Urinary bladder (tissue), 4 donors: ENCODE measurements at places on chromosomes 5 and 9. TPM values are rescaled to one million over a fixed set of nuclear protein-coding genes. Genes with fewer than 3 reads are reported as not detected.
A peak's percentile ranks its signal among the peaks of the same experiment; 100 is the strongest.

Gene FLT4
- polyA plus RNA-seq = 8.4 TPM

Gene GPR151
- not detected for polyA plus RNA-seq

Gene PCDHGB7
- 11.7 TPM for polyA plus RNA-seq

Gene PAEP
- polyA plus RNA-seq = not detected

Gene ALDH1B1
- polyA plus RNA-seq = 239 TPM

Gene SLC6A19
- not detected for polyA plus RNA-seq

Gene PCSK5
- 6.1 TPM for polyA plus RNA-seq

Gene HSD17B3
- 0.60 TPM for polyA plus RNA-seq

Gene ZNF79
- polyA plus RNA-seq = 6.7 TPM

Gene GHR
- polyA plus RNA-seq = 10.1 TPM

Gene SCGB3A1
- polyA plus RNA-seq = 0.32 TPM

Gene SHISAL2B
- not detected for polyA plus RNA-seq

- no peak for DNase-seq
Observed at GRCh38 chr9:18526685-18527084, 52.7 kb downstream of the ADAMTSL1 start.

DNA sequence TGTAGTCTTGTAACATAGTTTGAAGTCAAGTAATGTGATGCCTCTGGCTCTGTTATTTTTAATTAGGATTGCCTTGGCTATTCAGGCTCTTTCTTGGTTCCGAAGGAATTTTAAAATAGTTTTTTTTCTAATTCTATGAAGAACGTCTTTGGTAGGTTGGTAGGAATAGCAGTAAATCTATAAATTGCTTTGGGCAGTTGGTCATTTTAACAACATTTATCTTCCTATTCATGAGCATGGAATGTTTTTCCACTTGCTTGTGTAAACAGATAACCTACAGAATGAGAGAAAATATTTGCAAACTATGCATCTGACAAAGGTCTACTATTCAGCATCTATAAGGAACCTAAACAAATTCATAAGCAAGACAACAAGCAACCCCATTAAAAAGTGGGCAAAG is 173.2 kb upstream of the TRPC7 start:
- DNase-seq = no peak

DNA sequence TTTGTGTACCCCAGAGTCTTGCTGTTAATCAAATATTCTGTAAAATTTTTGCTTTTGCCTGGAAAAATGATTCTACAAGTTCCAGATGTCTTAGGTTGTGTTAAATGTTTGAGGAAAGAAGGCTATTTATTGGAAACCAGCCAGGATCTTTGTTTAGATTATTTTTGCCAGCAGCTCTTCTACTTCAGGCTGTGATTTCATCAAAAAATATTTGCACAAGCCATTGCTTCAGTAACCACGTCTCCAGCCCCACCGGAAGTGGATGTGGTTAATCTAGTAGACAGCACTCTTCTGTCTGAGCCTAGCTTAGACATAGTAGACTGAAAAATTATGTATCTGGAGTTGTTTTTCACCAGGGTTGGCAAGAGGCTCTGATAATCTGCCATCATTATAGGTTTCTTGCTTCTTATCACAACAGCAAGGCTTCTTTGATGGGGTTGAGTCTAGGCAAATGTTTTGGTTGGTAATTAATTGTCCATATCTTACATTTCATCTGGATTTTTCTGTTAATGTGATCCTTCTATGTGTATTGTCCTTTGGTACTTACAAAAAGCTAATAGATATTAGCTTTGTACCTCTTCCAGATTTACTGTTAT is 17.1 kb downstream of the KCTD16 start:
- peak; percentile 35 for DNase-seq

- DNase-seq = no peak
Observed at GRCh38 chr5:178777520-178777919, 47.1 kb upstream of the ZNF354A start.

GRCh38 chr9:110837401-110838005 is 168.9 kb downstream of the MUSK start:
- DNase-seq = no peak

- DNase-seq = no peak
Observed at GRCh38 chr5:11528720-11529119, 375.5 kb downstream of the CTNND2 start.

DNA sequence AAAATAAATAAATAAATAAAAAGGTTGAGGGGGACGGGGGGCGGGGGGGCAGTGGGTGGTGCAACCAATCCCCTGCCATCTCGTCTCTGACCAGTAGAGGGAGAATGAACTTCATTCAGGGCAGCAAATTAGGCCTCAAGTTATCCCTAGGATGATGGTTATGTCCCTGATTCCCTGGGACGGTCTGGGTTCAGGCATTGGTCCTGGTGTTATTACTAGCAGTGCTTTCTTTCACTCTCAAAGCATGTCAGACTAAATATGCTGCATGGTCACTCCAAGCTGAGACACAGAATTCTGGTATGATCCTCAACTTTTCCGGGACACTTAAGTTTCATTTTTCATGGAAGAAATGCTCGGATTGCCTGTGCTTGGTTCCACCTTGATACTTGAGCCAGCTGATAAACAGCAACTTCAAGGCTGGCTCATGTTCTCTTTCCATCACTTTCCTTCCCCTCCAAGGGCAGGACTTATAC is 59.4 kb downstream of the DAP start:
- no peak for DNase-seq

DNA sequence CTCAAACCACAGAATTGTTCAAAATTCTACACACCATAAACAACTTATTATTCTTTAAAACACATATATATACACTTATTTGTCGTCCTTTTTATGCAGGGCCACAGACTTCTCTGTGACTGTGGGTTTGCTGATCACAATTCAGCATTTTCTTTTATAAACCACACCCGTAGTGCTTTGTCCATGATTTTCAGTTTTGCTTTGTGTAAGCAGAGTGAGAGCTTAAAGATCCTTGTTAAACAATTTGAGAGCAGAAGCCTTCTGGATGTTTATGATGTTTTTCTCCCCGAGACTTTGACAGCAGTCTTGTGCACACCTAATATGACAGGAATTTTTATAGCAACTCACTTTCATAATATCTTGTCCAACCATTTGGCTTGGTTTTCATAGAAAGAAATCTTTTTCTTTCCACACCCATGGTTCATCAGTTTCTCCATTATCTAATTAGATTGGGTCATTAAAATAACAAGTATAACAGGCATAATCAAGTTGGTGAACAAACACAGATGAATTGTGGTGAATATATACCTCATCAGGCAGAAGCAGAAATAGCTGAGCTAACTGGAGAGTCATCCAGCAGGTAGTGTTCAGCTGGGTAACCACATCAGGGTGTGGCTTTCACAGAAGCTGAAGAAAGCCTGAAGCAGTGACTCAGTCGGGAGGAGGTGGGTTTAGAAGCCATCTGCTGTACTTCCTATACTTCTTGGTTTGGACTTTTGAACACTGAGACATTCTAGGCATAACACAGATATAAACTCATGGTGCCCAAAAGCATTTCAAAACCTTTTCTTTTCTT is 232.8 kb downstream of the DOCK8 start:
- DNase-seq = no peak

DNA sequence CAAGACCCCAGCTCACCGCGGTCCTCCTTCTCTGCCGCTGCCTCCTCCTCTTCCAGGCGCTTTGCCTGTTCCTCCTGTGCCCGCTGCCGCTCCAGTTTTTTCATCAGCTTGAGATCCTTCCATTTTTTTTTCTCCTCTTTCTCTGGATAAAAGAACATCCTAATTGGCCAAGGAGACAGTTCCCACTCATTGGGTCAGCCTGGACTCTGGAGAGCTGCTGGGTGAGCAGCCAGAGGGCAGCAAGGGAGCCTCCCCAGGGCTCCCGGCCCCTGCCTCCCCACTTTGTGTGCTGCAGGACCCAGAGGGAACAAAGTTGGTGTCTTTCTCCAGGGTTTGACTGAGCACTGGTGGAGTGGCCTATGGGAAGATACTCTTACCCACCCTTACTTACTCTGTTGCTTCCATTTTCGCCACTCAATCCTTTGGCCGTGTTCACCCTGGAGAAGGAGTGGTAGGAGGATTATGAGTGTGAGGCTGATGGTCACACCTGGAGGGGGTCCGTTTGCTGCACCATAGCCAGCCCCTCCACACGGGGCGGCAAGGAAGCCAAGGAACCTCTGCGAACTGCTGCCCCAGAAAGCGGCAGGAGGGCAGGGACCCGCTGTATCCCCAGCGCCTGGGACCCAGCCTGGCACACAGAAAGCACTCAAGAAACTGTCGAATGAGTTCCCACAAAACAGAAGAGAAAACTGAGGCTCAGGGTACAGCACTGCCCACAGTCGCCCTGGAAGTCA is 708 bp downstream of the SPOUT1 start:
- DNase-seq = no peak

GRCh38 chr5:102863058-102863457 is 108.0 kb downstream of the PAM start:
- no peak for DNase-seq

DNA sequence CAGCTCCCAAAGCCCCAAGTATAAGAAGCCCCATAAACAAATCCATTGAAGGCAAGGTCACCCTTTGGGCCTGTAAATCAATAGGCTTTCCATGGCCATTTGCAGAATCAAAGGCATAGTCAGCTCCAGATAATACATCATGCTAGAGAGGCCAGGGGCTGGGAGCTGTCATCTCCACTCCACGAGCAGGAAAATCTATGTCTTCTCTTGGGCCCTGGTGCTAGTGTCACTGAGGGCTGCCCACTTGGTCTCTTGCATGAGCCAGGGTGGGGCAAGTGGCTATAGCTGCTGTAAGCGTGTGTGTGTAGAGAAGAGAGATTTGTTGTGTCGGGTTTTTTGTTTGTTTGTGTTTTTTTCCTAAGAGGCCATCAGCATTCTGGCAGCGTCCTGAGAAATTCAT is 90.0 kb upstream of the ZNF618 start:
- no peak for DNase-seq

DNA sequence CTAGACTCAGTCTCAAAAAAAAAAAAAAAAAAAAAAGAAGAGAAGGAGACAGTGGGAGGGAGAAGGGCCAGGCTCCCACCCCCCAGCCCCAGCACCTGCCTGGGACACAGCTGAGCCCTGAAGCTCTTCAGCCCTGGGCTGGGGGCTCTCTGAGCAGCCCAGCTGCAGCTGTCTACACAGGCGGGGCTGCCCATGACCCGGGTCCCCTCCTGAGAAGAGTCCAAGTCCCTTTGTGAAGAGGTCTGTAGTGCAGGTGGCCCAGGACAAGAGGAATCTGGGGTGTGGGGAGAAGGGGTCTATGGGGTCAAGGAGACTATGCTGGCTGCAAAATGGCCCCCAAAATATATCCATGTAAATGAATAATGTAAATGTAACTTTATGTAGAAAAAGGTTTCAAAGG is 6.7 kb upstream of the LCN2 start:
- DNase-seq = no peak

- no peak for DNase-seq
Observed at GRCh38 chr9:127537792-127538191, 74.3 kb upstream of the STXBP1 start.

DNA sequence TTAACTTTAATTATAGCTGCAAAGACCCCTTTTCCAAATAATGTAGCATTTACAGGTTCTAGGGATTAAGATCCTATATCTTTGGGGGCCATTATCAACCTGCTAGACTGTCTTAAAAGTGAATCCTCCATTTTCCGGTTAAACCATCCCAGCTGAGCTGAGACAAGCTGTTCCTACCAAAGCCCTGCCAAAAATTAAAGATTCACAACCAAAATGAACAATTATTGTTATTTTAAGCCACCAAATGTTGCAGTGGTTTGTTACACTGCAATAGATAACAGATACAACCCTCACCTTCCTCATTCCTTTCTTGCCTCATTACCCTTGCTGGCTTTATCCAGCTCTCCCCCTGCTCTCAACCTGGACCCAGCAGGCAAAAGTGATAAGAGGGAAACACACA is 343.4 kb downstream of the CDK5RAP2 start:
- DNase-seq = no peak

GRCh38 chr9:91085517-91086291 is 276.0 kb downstream of the AUH start:
- DNase-seq = no peak

DNA sequence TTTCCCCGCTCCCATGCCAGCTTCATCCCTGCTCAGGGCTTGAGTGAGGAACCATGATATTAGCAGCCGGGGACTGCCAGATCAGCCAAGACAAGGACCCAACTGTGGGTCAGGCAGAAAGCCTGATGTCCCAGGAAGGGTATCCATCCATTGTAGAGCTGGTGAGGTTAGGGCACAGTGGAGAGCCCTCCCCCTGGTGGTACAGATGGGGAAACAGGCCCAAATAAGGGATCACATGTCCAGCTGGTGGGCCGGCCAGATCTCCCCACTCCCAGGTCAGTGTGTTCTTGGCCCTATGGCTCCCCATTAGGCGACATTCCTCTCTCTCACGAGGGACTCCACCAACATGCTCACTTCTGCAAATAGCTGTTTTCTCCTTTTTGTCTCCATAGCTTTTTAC is 9.0 kb downstream of the CDX1 start:
- DNase-seq = no peak

GRCh38 chr5:11564706-11565105 is 339.5 kb downstream of the CTNND2 start:
- DNase-seq = no peak

- no peak for DNase-seq
Observed at GRCh38 chr5:160044967-160045366, 36.0 kb downstream of the TTC1 start.

GRCh38 chr9:88995200-88995577 is 3.9 kb downstream of the S1PR3 start:
- no peak for DNase-seq

DNA sequence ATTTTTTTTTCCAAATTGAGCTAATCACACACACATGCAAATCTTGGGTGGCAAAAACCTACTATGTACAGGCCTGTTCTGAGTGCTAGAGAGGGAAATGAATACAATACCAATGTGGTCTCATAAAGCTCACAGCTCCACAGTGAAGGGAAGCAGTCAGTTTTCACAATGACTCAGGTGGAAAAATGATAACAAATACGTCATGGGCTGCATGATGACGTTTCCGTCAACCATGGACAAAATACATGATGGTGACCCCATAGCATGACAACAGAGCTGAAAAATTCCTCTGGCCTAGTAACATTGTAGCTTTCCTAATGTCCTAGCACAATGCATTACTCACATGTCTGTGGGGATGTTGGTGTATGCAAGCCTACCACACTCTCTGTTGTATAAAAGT is 252.5 kb downstream of the TRIM32 start:
- no peak for DNase-seq

- no peak for DNase-seq
Observed at GRCh38 chr5:139388198-139388821, 1.4 kb downstream of the MZB1 start.

DNA sequence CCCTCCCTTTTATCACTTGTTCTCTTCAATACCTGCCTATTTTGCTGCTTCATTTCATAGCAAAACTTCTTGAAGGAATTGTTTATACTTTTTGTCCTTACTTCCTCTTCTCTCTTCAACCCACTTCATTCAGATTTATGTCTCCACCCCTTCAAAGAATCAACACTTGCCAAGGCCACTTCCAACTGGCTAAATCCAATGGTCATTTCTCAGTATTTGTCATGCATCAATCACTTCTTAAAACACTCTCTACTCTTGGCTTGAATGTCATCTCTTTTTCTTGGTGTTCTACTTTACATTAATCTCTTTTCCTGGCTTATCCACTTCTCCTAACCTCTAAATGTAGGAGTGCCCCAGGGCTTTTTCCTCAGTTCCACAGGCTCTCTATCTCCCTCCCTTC is 8.3 kb upstream of the FCHO2 start:
- DNase-seq = no peak
